Foreskin melanocyte (primary cell): ENCODE measurements at places on chromosomes 3 and 15.

- DNase-seq, result no peak
These were observed 159.8 kb downstream of the ALCAM start for GRCh38 chr3:105526360-105527111.

DNA sequence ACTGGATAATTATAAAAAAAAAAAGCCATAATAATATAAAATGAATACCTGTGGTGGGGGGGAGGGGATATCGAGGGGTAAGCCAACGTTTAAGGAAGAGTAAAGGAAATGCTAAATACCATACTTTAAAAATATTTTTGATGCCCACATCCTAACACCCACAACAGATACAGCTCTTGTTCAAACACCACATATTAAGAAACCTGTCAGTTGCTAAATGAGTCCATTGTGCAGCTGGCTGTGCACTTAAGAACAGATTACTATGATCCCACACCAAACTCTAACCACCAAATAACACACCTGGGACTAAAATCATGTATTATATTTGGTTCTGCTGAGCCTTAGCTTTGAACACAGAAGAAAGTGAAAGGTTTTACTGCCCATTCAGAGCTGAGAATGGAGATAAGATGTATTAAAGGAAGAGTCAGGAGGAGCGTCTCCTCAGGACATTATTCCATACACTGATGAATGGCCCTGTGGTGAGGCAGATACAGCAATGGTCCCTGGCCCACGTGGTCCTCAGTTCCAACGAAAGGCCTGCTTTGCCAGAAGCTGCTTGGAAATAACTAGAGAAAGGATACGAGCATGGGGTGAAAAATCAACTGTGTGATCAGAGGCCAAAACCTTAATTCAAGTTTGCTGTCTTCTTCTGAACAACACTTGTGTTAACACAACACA is 515.4 kb downstream of the FOXP1 start:
- DNase-seq, result peak; percentile 13

DNA sequence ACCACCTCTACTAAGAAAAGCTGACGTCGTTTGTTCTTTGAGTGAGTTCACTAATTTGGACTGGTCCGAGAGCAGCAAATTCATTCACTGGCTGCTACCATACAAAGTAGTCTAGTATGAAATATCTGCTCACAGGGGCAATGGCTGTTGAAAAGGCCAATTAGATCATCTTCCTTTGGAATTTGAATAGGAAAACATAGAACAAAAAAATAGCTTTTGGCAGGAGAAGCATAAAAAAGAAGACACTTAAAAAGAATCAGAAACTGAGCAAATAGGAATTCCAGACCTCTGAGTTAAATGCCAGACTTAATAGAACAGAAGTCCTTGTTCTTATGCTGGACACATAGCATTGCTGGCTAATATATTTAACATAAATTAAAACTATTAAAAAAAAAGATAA is 159.3 kb downstream of the IL1RAP start:
- peak; percentile 65 for DNase-seq

GRCh38 chr15:67110958-67111864 is 45.8 kb downstream of the SMAD3 start:
- DNase-seq, result no peak

- no peak for DNase-seq
These were observed 34.9 kb upstream of the POU1F1 start for GRCh38 chr3:87311309-87311708.

- no peak for DNase-seq
These were observed 144.2 kb upstream of the ABHD17C start for GRCh38 chr15:80550908-80551260.

DNA sequence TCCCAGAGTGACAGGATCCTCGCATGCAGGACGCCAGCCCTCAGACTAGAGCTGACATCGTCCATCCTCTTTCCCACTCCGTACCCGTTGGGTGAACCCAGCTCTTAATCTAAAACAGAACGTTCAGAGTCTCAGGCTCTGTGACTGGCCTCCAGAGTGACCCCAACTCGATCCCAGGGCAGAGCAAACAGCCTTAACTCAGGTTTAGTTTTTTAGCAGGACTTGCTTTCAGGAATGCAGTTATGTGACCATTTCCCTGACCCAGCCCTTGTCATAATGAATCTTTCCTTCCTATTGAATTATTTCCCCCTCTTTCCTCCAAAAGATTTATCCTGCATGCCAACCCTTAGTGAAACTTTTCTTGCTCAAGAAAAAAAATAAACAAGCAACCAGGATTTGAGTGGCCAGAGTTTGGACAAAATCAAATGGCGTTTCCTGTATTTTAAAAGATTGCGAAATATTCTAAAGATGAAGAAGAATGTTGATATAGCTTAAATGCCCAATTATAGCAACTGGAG is 47.8 kb upstream of the RARB start:
- no peak for DNase-seq

GRCh38 chr3:64234571-64234970 is 9.3 kb upstream of the PRICKLE2 start:
- no peak for DNase-seq

GRCh38 chr15:82132096-82132495 is 86.3 kb upstream of the MEX3B start:
- no peak for DNase-seq

- peak; percentile 97 for DNase-seq
These were observed 381.8 kb upstream of the THBS1 start for GRCh38 chr15:39199076-39199475.

DNA sequence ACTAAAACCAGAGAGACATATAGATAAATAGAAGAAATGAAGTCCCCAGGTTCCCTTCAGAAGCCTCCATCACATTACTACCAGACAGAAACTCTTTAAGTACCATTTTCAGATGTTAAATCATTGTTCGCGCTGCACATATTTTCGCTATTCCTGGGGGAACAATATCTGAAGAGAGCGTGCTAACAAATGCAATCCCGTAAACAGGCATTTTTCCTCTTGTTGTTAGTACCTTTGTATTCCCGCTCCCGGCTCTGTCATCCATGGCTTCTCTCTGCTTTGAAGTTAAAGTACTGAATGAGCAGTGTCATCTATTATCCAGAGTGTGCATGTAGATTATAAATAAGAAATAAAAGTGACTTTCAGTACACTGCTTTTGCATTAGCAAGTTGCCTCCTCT is 412.3 kb downstream of the FOXP1 start:
- no peak for DNase-seq
